ENCODE measurements at places on chromosomes 7 and 10.

DNA sequence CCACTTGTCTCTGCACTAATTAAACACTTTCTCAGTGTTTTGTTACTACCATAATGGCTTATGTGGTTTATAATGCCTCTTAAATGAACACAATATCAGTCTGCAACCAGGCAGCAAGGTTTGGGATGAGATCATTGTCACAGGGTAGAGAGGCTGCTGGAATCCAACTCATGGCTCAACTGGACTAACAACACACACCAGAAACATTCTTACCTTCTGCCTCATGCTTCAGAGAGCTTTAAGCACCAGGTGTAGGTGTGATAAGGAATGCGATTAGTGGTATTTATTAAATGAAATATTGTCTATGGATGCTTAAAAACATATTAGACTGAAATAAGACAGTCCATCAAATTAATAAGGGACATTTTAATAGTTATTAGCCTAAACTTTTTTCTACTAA is 25.4 kb downstream of the PTF1A start:
- DNase-seq, result no peak

- DNase-seq, result peak; percentile 9
These were observed 26.4 kb upstream of the GNA12 start for GRCh38 chr7:2870471-2870931.

DNA sequence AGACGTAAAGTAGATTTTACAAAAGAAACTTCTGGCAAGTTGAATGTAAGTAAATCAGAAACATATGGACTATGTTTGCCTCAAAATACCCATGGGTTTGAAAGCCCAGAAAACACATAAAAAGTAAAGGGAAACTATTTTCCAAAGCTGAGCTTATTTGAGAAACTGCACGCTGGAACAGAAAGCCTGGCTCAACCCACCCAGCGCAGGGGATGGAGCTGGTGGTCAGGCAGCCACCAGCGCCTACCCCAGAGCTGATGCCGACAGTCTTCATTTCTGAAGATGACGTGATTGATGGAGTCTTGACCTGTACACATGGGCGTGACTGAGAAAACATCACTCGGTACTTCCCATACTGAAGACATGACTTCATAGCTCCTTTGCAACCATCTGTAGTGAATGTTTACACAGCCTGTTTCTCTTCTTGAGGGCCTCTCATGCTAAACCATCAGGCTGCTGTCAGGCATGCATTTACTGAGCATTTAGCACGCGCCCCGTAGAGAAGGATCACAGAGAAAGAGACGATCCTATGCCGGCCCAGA is 232.6 kb upstream of the AUTS2 start:
- no peak for DNase-seq

DNA sequence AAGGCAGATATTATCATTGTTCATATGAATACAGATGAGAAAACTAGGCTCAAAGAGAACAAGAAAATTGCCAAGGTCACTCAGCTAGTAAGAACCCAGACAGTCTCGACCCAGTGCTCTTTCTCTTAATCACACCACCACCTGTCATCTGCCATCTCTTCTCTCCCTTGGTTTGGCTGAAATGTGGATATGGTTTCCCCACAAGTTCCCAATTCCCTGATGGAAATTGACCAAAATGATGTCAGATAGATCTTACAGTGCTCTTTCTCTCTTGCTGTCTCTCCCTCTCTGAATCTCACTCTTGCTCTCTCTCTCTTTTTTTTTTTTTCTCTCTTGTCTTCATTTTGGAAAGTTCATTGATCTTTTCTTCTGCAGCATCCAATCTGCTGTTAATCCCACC is 9.1 kb downstream of the C10orf90 start:
- no peak for DNase-seq

GRCh38 chr7:101724957-101725356 is 92.5 kb upstream of the CUX1 start:
- DNase-seq, result no peak

DNA sequence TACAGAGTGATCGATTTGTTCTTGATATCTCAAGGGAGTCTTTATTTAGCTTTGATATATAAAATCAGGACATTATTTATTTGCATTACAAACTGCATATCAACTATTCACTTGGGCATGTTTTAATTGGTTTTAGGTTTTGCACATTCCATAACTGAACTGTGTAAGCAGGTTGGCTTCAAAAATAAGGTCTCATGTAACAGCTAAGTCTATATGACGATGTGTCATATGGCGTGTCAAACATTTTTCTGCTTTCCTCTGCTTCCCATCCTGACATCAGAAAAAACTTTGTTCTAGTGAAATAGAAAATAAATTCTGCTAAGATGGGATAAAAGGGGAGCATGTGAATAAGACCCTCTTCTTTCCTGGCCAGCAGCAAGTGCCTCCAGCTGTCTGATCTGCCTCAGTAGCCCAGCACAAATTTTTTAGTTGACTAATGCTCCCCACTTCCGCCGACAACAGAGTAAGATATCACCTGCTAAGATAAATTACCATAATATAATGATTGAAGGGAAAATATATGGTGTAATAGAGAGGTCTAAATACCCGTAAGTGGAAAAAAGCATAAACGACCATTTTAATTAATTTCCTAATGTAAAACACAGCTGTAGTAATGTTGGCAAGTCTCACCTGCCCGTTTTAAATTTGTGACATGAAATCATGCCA is 180.5 kb downstream of the TAX1BP1 start:
- DNase-seq, result no peak

GRCh38 chr10:66837335-66837734 is 88.5 kb upstream of the LRRTM3 start:
- DNase-seq, result no peak

- DNase-seq, result no peak
These were observed 62.4 kb upstream of the TAS2R16 start for GRCh38 chr7:123057911-123058310.

DNA sequence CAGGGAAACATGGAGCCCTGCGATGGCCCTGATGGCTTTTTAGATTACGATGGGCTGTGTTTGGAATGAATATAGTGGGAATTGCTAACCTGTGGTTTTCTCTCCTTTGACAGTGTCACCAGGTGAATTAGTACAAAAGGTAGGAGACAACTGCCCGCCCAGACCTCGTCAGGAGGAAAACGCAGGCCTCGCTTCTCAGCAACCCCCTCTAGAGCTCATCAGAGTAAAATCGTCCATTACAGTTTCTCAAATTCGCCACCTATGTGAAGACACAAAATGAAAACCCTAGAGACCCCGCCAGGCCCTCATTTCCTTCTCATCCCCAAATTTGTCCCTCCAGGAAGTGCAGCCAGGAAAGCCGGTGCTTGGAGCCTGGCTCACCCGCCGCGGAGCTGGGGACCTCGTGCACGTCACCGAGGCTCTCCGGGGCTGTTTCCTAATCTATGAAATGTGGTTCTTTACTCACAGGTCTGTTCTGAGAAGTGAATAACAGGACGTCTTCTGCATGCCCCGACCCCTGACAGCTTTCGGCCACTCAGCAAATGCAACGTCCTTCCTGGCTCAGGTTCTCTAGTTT is 143.7 kb downstream of the VIPR2 start:
- no peak for DNase-seq

DNA sequence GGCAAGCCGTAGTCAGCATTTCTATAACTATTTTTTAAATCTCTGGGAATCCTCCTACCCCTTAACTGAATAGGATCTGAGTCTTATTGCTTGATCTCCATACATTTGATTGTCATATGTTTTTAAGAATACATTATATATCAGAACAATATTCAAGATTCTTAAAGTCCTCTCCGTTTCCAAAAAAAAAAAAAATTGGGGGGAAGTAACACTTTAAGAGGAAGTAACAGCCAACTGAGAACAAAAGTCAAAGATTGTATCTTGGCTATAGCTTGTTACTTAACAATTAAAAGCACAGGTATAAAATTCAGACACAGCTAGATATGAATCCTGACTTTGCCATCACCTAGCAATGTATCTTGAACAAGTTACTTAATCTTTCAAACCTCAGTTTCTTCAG is 169.9 kb upstream of the ADO start:
- no peak for DNase-seq

GRCh38 chr7:87147500-87147899 is 4.8 kb upstream of the DMTF1 start:
- DNase-seq, result no peak

DNA sequence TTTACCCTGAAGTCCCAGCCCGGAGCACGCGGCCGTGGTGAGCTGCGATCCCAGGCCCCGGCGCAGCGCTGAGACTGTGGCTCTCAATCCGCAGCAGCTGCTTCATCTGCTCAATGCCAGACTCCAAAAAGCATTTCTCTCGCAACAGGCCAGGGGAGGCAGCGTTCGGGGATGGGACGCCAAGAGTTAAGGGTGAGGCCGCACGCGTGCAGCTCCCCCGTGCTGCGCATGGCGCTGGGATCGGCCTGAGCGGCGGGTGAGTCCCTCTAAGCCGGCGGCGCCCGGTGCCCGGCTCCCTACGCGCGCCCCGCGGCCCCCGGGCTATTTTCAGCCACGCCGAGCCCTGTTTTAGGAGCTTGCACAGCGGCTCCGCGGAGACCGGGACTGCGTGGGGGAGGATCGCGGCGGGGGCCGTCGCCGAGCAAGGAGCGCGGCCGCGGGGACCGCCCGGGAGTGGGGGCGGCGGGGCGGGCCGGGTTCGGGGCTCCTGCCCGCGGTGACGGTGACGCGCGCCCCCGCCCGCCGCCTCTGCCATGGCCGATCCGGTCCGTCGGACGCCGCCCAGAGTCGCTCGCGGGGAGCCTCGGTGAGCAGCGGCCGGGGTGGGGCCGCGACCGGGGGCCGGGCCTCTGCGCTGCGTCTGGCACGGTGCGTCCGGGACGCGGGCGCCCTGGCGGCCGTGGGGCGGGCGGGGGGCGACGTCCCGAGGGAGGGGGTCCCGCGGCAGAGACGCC is 29.4 kb upstream of the JAKMIP3 start:
- DNase-seq, result no peak

DNA sequence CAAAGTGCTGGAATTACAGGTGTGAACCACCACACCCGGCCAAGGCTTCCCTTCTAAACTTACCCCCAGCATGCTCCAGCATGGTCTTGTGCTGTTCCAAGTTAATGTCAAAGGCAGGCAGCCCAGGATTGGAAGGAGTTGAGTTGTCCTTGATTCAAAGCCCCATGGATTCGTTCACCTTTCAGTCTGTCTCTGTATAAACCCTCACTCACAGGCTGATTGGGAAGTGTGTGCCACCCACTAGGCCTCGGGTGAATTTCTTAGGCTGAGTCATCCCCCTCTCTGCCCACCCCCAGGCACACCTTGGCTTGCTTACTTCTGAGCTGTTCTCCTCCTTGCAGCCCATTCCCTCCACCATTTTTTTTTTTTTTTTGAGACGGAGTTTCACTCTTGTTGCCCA is 13.3 kb upstream of the PRDX3 start:
- DNase-seq, result no peak

GRCh38 chr7:28853834-28854749 is 104.0 kb downstream of the TRIL start:
- peak; percentile 38 for DNase-seq

DNA sequence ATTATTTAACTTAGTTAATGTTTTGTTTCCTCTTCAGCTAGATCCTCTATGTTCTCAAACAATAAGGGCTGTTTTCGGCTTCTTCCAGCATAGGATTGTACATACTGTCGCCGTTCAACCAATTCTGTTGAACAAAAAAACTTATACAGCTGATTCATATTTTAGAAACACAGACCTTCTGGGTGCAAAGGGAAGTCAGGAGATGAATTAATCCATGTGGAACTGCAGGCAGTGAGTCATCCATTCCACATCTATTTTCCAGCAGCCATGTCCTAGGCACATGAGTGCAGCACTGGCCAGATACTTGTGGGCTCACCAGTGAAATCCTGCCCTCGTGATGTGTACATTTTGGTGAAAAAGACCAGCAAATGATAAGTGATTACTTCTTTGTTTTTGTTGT is 163.2 kb downstream of the JAZF1 start:
- no peak for DNase-seq

DNA sequence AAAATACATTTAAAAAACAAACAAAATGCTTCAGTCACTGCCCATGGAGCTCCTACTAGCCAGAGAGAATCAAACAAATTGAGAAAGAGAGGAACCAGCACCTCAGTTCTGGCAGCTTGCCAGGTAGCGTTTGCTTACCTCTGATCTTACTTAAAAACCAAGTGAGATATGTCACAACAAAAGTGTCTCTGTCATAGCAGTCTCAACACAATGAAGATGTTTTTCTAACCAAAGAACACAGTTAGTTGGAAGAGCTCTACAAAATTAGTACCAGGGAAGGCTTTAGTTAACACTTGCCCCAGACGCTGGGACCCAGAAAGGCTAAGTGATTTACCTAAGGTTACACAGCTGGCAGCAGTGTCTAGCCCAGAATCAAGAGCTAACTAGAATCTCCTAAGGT is 3.4 kb downstream of the DOCK4 start:
- DNase-seq, result no peak

DNA sequence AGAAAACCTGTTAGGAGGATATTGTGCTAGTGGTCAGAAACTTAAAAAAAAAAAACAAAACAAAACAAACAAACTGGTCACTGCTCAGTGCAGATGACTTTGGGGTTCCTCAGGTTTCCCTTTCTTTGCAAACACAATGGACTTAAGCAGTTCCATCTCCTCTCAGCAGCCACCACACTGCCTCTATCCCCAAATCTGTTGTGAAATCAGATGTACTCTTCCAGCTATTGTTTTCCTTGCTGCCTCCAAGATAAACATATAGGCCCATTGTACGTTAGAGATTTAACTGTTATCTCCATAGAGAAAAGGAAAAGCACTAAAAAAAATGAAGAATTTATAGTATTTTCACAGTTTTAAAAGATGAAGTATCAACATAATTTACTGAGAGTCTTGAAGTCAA is 147.1 kb downstream of the MPP7 start:
- DNase-seq, result no peak

DNA sequence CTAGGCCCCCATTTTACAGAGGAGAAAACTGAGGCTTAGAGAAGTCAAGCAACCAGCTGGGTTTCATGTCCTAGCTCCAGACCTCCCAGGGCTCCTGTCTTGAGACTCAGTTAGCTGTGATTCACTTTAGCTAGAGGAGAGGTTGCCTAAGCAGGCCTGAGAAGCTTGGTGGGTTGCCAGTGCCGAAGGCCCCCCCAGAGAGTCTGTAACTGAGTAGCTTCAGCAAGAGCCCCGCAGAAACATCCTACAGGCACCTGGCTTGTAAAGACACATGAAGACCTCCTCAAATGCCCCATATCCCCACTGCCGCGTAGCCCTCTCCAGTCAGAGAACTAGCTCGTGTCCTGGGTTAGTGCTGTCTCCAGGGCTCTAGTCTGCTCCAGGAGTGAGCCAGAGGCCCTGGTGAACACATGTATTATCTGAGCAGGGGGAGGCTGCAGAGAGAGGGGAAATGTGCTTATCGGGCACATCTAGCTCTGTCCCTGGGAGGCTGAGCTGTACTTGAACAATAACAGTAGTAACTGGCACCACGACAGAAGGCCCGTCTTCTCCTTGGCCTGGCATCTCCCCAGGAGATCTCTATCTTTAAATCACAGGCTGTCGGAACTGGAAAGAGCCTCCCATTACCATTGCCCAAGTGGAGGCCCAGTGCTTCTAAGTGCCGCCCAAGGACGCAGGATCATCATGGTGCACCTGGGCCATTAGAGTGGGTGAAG is 28.9 kb downstream of the UNC5B start:
- no peak for DNase-seq

DNA sequence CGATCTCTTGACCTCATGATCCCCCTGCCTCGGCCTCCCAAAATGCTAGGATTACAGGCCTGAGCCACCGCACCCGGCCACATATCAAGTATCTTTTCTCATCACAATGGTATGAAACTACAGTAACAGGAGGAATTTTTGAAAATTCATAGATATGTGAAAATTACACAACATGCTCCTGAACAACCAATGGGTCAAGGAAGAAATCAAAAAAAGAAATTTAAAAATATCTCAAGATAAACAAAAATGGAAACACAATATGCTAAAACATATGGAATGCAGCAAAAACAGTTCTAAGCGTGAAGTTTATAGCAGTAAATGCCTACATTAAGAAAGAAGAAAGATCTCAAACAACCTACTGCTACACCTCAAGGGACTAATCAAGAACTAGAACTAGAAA is 59.8 kb upstream of the ADAM12 start:
- DNase-seq, result no peak
